ENCODE measurements at places on chromosomes 2 and 18.

- DNase-seq = no peak
Observed at GRCh38 chr18:25557011-25557410, 205.0 kb upstream of the ZNF521 start.

GRCh38 chr2:63698786-63699548, 110.2 kb downstream of the MDH1 start:
- DNase-seq = peak; percentile 39

- no peak for DNase-seq
Observed at GRCh38 chr2:169871994-169872393, 44.7 kb downstream of the UBR3 start.

DNA sequence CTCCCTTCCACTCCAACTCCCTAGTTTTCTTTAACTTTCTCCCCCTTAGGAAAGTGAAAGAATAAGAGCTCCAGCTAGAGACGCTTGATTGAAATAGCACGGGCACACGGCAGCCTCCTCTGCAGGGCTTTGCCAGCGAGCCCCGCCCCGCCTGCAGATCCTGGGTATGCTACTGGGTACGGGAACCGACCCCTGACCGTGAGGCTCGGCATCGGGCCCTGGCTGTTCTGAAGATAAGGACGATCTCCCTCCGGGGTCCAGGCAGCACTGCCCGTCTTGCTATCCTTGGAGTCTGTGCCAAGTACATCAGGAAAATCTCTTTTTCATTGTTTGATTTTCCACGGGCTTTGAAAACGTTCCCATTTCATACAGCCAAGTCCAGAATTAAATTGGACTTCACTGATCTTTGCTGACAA, 284.5 kb downstream of the MTX2 start:
- DNase-seq = no peak

DNA sequence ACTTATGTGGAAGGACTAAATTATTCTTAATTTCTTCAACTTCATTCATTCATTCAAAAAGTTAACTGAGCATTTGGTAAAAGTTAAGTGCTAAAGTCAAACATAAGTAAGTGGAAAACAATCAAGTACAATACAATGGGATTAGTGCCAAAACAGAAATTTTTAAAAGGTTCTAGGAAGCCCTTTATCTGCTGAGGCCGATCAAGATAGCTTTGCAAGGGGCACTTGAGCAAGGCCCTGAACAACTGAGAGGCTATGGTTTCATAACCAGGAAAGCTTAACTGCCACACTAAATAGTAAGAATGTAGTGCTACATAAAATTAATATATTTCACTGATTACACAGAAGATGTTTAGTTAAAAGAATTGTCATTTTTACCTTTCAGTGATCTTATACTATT, 76.5 kb downstream of the NOL10 start:
- DNase-seq = no peak

- no peak for DNase-seq
Observed at GRCh38 chr2:45303417-45304202, 294.4 kb upstream of the SIX2 start.

GRCh38 chr18:10590412-10590811, 64.6 kb downstream of the NAPG start:
- DNase-seq = no peak

DNA sequence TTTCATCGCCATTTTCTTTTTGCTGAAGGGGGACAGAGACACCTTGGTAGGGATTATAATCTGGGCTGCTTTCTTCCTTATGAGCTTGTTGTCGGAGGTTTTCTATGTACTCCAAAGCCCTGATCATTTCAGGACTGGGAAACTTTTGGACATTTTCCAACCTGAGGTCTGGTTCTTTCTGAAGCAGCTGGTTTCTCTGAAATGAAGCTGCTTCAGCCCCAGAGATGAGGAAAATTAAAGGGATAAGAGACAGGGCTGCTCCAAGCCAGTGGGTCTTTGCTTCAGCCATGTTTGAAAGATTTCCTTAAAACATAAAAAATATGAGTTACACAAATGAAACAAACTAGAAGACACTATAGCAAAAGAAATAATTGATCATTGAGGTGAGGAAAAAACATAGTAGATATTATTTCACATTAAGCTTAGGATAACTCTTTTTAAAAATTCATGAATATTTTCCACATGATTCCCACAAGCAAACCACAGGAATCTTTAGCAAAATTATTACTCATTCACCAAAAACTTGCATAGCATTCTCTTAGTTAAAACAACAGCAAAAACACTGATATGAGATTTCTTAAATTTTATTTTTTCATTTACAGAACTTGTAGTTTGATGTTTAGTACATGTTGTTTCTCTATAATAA, 3.0 kb downstream of the SCG2 start:
- no peak for DNase-seq

- DNase-seq = no peak
Observed at GRCh38 chr18:26335571-26336487, 109.6 kb downstream of the TAF4B start.

- no peak for DNase-seq
Observed at GRCh38 chr2:210901326-210901725, 344.9 kb downstream of the CPS1 start.

- peak; percentile 44 for DNase-seq
Observed at GRCh38 chr2:173347305-173348168, 7.1 kb upstream of the CDCA7 start.

DNA sequence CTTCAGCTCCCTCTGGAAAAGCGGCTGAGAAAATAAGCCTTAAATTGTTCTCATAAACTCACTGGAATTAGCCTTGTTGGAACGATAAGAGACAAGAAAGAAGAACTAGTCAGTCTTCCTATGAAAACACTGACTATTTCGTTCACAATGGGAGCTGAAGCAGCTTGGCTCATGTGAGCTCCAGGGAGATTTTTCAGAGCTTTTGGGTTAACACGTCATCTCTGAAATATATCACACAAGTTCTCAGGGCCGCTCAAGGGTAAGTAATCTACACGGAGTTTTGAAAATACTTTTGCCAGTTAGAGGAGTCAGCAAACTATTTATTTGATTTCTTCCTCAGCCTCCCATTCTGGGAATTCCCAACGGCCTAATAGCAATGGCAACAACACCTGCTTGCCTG, 316.2 kb upstream of the MGAT5 start:
- DNase-seq = no peak

DNA sequence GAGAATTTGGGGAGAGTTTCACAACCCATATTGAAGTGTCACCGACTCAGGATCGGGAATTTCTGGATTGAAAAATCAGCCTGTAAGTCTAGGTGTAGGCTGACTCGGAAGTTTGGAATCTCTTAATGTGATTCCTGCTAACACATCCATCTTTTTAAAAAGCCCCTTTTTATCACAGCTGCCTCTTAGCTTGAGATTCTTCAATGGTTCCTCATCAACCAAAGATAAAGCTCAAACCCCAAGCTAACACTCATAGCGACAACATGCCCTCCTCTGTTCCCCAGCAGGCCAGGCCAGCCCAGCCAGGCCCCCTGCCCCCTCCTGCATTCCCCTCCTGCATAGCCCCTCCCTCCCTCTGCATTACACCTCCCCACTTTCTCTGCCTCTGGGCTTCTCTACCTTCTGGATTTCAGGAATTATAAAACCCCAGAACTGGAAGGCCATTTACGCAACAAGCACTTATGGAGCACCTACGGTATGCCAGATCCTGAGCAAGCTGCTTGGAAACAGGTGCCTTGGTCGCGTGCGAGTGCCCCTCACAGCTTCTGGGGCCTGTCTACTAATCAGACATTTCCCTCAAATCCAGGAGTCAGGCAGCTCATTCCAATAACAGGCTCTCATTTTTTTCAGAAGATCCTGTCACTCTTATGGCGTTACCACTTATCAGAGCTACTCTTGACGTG, 63.4 kb downstream of the EMX1 start:
- no peak for DNase-seq

Measured in HuH-7.5 (cell line).